ENCODE measurements at places on chromosomes 2 and 18. TPM values are rescaled to one million over a fixed set of nuclear protein-coding genes. Genes with fewer than 3 reads are reported as not detected.

DNA sequence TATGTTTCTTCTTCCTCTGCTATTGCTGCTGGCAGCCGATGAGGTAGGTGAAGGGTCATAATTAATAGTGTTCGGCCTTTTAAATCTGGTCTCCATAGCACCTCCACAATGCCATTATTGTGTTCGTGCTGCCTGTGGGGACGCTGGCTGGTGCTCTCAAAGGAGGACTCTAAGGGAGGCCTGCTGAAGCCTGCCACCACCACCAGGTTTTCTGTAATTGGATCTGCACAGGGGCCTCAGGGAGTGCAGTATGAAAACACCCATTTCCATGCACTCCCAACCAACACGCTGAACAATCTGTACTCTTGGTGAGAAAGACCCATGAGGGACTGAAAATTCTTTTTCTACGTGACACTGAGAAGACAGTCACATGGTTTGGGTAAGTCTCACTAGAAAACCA lies 17.6 kb upstream of the CLIP4 start:
- no peak for DNase-seq

The PROKR1 gene
- not detected for total RNA-seq

The DPYSL5 gene
- total RNA-seq, result not detected

The SEC11C gene
- total RNA-seq, result 22.2 TPM

DNA sequence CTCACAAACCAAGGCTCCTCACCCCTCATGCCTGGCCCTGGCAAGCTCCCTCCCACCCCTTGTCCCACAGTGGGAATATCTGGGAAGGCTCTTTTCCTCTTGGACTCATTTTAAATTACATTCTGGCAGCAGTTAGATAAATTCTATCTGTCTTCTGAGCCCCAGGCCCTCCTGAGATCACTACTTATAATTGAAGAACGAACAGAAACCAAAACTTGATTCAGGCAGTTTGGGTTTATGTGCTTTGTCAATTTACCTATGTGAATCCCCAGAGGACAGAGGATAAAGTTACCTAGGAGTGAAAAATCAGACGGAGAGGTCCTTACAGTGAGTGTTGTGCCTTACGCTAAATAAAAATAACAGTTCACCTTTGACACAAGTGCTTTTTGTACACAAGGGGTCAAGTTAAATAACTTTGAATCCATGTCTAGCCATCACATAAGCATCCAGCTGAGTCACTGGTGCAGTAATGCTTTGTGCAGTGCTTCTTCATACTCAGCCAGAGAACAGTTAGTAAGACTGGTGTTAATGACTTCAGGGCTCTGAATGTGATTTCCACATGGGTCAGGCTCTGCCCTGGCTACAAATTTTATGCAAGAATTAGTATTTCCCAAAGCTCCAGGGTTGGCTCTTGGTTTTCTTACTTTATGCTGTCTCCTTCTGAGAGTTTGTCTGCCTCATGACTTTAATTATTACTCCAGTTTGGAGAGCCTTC lies 329.3 kb downstream of the INSIG2 start:
- DNase-seq, result no peak

The CASP10 gene
- 71.1 TPM for total RNA-seq

The LINC00305 gene
- total RNA-seq, result not detected

DNA sequence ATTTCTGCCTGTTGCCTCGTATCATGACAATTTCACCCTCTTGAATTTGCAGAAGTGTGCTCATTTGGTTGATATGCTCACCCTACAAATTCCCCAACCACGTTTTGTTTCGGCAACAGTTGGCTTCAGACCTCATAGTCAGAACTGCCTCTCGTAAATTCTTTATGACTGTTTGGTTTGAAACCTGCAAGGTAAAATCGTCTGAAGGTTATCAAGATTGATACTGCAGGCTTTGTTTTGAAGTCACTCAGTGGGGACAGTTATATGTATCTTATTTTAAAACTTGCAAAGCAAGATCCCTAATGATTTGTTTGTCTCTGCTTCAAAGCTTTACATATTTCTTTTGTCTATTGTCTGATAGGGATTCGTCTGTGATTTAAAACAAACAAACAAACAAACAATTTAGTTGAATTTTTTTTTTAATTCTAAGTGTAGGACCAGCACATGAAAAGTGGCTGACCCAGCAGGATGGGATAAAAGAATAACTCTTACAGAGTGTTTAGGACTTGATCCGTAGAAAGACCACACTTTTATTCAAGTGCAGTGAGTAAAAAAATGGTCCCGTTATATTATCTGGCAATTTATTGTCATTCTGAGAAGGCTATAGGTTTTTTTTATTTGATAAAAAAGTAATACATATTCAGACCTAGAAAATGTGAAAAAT lies 45.7 kb upstream of the MYCN start:
- no peak for DNase-seq

DNA sequence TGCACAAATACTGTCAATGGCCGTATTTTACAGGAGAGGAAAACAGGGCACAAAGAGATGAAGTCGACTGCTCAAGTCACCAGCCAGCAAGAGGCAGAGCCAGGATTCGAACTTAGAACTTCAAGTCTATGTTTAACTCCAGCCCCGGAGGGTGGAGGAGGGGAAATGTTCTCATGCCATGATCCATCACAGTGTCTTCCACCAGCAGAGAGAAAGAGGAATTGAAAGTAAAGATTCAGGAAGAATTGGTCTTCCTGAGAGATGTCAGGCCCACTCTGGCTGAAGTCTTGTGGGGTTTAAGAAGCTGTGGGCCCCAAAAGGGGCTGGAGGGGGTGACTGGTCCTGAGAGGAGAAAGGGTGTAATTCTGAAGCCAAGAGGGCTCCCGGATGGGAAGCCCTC lies 260.0 kb downstream of the TNS1 start:
- DNase-seq, result no peak

DNA sequence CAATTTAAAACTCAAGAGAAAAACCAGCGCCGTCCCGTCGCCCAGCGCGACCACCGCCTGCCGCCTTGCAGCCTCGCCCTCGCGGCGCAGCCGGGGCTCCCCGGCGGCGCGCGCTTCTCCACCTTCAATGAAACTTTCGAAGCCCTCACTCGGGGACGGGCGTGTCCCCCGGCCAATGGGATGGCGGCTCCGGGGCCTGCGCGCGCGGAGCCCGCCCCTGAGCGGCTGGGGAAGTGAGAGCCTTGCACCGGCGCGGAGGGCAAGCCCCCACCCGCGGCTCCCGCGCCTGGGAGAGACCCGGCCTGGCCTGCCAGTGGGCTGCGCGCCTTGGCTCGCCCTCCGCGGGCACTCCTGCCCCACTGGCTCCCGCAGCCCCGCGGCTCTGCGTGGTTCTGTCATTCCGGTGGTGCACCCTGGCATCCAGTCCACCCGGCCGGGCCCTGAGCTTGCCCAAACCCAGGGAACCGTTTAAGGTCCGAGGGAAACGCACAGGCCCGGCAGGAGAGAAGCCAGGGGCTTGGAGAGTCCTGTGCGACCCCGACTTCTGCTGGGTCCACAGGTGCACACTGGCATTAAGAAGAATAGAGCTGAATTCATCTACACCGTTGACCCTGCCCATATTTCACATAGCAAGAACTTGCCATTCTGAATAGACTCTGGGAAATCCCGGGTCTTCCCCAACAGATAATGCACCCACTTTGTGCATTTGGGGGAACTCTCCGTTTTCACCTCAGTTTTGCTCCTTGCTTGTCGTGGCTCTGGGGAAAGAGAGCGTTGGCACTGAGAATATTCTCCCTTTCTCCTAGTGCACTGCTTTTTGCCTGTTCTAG lies at the start of gene PIEZO2:
TSS of gene PIEZO2 (minus strand) at position 129 of the 830 bp plus-strand sequence. CDS start 981 bp downstream, outside the sequence.
- DNase-seq, result no peak

- no peak for DNase-seq
These were observed 429.8 kb downstream of the TGIF1 start for GRCh38 chr18:3879836-3880120.

- no peak for DNase-seq
These were observed 20.5 kb downstream of the IL18R1 start for GRCh38 chr2:102376052-102376591.

The HJURP gene
- total RNA-seq, result 6.0 TPM

GRCh38 chr18:73462092-73462491 lies 594.3 kb upstream of the NETO1 start:
- no peak for DNase-seq

The RFX8 gene
- total RNA-seq, result not detected

- no peak for DNase-seq
These were observed 5.4 kb downstream of the IL1R1 start for GRCh38 chr2:102147935-102148334.

DNA sequence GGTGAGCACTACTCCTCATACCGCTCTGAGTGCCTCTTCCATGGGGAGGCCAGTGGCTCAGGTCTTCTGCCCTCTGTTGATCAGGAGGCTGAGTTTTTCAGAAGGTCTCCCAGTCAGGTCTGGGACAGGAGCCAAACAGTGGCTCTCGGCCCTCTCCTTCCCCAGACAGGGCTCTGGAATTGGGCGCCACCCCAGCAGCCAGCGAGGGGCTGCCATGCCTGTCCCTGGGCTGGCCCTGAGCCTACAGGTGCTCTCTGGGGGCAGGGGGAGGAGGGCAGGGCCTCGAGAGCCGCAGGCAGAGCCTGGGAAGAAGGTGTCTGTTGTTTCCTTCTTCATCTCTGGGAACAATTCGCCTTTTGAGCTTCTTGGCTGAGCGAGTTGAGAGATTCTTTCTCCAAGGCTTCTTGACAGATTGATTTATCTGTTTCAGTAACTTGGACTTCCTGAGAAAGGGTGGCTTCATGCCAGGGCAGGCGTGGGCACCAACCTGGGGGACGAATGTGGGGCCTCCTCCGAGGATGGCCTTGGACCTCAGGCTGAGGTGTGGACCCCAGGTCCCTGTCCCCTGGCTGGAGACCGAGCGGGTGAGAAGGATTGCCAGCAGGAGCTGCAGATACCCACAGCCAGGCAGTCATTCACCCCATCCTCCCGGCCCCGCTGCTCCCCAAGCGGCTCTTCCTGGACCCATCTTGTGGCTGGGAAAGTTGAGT lies 64.7 kb upstream of the GLI2 start:
- no peak for DNase-seq

- DNase-seq, result no peak
These were observed 243.5 kb downstream of the WDPCP start for GRCh38 chr2:63344575-63345284.

DNA sequence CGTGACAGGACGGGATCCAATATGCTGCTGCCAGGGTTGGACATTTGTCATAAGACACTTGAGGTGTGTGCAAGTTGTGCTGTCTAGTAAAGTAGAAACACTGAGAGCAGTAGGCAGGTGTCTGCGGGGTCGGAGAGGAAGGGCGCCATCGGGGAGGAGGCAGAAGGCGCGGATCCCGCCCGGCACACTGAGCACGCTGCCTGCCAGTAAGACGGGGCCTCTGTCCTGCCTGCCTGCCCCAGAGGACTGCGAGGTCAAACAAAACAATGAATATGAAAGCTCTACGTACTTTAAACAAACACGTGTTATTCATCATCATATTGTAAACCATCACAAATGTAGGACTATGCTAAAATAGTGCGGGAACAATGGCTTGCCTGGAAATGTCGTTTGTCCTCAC lies 349.3 kb upstream of the SALL3 start:
- DNase-seq, result no peak

The POMC gene
- not detected for total RNA-seq

The GIGYF2 gene
- total RNA-seq, result 95.7 TPM

- no peak for DNase-seq
These were observed 29.3 kb upstream of the MMADHC start for GRCh38 chr2:149616681-149617456.

The PAX3 gene
- total RNA-seq, result not detected

GRCh38 chr2:135074216-135074615 lies 22.1 kb downstream of the RAB3GAP1 start:
- DNase-seq, result no peak

DNA sequence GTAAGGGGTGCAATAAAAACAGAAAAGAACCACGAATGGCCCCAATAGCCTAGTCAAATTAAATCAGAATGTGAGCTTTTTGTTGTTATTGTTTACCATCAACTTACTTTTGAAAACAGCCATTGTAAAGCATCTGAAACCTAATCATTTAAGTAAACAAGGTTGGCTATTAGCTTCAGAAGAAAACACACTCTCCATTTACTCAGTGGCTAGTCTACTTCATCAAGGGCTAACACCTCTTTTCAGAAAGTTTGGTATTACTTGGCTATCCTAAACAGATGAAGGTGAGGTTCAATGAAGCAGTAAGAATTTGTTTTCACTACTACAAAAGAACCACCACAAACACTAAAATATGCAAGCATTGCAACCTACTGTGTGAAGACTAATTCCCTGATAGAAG lies 398.0 kb downstream of the CDH2 start:
- DNase-seq, result no peak

The EMILIN1 gene
- 7.9 TPM for total RNA-seq

- DNase-seq, result no peak
These were observed 17.4 kb downstream of the ZNF24 start for GRCh38 chr18:35326695-35327387.

The ASB18 gene
- total RNA-seq, result not detected

GRCh38 chr2:202030691-202031090 lies 3.0 kb upstream of the FZD7 start:
- no peak for DNase-seq

DNA sequence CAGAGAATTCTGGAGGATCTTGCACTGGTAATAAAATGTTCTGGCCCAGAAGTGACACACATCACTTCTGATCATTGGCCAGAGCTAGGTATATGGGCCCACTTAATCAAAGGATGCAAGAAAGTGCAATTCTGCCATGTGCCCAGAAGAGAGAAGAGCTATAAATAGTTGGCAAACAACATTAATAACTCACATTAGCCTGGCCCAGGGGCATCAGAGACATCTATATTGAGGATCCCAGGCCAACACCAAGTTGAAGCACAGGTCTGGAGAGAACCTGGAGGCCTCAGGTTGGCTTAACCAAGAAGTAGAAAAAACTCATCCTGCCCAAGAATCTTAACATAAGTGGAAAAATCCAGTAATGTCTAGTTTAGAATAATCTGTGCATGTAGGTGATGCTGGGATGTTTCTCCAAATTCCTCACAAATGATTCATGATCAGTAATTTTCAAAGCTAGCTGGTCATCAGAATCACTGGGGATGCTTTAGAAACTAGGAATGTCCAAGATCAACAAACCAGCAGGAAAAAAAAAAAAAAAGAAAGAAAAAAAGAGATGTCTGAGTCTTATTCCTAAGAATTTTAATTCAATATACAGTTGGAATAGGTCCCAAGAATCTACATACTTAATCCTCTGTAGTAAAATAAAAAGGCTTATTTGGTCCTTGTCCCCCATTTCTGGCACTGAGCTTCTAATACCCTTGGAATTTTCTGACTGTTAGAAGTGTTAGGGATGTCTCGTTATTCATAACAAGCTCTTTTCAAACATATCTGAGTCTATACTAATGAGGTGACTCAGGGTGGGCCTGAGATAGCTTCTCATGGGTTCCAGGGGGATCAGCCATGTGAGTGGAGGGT lies 35.0 kb upstream of the EVA1A start:
- DNase-seq, result no peak

The UPP2 gene
- not detected for total RNA-seq

The SLC40A1 gene
- 129 TPM for total RNA-seq
